ENCODE measurements at places on chromosomes 13 and 19.

- no peak for DNase-seq
Measured at GRCh38 chr19:5718579-5719273, 1.2 kb downstream of the LONP1 start.

DNA sequence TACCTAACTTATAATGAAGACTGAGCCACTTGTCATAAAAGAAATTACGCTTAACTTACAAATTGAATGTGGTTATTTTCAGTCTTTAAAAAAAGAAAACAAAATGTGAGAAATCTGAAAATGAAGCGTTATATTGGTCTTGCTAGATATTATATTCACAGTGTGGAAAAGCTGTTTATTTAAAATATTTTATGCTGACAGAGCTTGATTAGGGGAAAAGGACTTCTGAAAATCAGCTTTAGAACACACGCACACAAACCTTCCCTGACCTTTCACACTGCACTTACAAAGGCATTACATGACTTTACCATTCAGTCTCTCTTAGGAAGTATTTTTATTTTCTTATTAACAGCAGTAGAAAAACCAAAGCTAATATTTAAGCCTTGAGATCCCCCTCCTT, 461.5 kb downstream of the DIAPH3 start:
- DNase-seq = no peak

DNA sequence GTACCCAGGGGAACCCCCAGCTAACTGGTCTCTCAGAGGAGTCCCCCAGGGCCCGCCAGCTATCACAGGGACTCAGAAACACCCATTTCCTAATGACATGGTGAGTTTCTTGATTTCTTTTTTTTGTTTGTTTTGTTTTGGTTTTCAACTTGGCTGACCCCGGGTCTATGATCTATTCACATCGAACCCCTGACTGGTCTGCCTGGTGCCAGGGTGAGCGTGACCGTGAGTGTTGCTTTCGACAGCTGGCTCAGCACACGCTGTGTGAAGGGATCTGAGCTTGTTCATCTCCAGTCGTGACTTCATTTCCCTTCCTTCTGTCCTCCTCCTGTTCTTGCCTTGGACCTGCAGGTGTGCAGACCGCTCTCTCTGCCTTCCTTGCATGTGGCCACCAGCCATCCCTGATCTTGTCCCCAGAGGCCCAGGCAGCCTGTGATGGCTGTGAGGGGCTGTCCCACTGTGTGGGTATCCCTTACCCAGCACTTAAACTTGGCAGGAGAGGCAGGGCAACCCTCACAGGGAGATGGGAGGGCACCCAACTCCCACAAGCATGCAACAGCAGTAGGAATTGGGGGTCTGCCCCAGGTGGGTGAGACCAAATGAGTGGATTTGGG, 26.2 kb downstream of the TMEM161A start:
- DNase-seq = no peak

DNA sequence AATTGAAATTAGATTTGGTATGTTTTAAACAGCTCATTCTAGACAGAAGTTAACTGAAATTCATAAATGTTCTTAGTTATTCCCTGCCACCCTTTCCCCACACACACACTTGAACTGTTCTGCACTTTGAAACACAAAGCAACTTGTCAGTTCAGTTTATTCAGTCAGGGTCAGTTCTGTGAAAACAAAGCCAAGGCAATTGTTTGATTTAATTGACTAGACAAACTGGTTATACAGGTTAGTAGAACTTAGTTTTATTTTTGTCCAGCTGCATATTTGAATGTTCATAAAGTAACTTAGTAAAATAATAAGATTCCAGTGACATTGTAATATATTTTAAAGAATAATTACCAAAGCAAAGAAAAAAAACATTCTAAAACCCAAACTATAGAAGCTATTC, 98.3 kb upstream of the KLF5 start:
- DNase-seq = no peak

GRCh38 chr19:30062907-30063649, 121.0 kb downstream of the URI1 start:
- DNase-seq = no peak
